ENCODE measurements at places on chromosomes 6 and 20.
A peak's percentile ranks its signal among the peaks of the same experiment; 100 is the strongest.

- no peak for DNase-seq
Observed at GRCh38 chr6:164072240-164072666, 657.7 kb downstream of the QKI start.

- DNase-seq = no peak
Observed at GRCh38 chr6:42629845-42630244, 66.0 kb downstream of the UBR2 start.

GRCh38 chr6:142855893-142856623, 88.9 kb downstream of the HIVEP2 start:
- DNase-seq = no peak

GRCh38 chr6:105839266-105839665, 246.9 kb upstream of the PRDM1 start:
- DNase-seq = no peak

GRCh38 chr6:154347981-154348380, 8.6 kb downstream of the IPCEF1 start:
- DNase-seq = no peak

DNA sequence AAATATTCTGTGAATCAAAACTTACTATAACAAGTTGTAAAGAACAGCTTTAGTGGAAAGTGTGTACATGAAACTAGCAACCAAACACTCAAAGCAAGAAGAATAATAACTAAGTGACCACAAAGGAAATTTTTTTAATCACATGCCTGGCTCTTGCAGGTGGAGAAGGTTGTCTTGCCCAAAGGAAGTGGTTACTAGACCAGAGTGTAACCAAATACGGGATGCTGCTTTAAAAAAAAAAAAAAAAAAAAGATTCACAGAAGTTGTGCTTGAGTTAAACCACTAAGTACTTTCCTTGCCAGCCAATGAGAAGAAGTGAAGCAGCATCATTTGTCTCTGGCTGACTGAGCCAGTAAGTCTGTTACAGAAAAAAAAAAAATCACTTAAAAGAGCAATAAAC, 19.1 kb upstream of the HLA-DQB1 start:
- peak; percentile 0 for DNase-seq

GRCh38 chr6:147769496-147770087, 261.1 kb downstream of the SAMD5 start:
- no peak for DNase-seq

DNA sequence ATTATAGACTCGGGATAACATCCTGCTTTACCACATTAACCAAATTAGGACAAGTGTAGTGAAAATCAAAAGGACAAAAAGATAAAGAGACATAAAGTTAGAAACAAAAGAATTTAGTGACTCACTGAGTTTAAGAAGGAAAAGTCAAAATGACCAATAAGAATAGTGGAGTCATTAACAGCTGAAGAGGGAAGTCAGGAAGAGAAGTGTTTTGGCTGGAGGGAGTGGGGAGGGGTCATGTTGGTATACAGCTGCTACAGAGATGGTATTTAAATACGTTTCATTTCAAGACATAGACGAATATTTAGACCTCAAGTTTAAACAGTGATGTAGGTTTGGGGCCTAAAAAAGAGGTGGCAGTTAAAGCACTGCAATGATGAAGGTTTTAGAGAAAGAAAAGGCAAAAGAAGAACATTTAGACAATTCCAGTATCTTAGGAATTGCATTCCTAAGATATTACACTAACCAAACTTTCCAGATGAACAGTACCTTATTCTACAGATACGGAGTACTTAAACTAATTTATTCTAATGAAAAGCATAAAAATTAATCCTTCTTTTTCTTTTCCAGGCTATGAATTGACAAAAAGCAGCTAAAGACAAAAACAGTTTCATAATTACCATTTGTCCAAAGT, 10.6 kb downstream of the FKBP5 start:
- no peak for DNase-seq

- no peak for DNase-seq
Observed at GRCh38 chr20:10769700-10770099, 95.9 kb upstream of the JAG1 start.

- no peak for DNase-seq
Observed at GRCh38 chr6:26006086-26006939, 43.7 kb downstream of the TRIM38 start.

DNA sequence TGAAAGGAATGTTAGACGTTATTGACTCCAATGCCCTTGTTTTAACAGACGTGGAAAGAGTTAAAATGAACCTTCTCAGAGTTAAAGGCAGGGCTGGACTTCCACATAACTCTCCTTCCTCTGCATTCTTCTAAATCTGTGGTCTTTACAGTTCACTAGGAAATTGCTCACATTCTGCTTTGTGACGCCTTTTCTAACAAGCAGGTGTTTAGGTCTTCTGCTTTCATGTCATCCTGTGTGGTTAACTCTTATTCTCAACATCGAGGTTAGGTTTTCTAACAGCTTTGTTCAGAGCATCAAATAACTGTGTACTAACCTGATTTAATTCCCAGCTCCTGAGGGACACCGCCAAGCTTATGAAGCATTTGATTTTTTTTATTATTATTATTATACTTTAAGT, 81.3 kb upstream of the NT5E start:
- no peak for DNase-seq

DNA sequence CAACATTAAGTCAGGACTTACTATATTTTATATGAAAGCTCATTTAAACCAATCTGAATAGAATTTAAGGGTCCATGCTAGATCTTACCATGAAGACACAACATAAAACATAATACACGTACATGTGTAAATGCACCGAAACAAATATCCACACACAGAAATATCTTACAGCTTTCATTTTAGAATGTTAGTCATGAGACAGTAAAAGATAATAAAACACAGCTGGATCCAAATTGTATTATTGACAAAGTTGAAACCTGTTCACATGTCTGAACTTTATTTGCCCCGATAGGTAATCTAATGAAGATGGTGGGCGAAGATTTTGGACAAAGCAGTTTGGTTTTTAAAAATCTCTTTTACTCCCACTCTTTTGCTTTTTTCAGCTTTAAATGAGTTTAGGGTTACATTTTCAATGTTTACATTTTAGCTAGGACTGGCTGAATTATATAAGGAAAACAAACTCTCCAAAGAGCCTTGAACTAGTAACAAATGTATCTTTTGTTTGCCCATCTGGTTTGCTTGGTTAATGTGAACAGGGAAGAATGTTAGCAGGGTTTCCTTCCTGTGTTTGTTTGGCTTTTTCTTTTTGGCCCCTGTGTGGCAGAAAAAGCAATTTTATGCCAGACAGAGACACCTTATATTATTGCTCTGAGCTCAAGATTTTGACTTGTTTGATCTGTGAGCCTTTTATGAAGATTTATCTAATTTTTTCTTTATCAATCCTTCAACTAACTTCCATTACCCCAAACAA, 5.1 kb upstream of the TMEM181 start:
- no peak for DNase-seq

DNA sequence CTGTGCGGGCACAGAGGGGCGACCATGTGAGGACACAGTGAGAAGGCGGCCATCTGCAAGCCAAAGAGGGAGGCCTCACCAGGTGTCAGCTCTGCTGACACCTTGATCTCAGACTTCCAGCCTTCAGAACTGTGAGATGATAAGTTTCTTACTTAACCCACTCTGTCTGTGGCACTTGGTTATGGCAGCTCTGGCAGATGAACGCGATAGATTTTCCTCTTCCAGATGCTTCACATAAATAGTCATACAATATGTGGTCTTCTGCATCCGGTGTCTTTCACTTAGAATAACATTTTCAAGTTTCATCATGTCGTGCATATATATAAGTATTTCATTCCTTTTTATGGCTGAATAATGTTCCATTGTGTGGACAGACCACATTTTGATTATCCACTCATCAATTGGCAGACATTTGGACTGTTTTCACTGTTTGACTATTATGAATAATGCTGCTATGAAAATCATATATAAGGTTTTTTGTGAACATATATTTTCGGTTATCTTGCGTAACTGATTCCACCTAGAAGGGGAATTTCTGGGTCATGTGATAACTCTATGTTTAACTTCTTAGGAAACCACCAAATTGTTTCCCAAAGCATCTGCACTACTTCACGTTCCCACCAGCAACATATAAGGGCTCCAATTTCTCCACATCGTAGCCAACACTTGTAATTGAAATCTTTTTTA, 30.2 kb downstream of the PRR18 start:
- DNase-seq = no peak

DNA sequence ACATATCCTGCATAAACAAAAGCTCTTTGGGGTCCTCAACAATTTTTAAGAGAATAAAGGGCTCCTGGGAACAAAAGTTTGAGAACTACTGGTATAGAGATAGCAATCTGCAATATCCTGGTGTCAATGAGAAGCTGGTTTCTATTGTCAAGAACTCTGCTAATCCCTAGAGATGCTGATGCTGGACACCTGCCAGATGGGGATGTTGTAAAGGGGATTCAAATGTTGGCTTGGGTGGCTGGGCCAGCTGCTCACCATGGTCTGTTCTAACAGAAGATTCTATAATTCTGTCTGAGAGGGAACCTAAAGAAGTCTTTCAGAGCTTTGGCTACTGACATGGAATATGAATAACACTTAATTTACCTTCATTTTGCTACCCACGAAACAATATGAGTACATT, 137.8 kb downstream of the BTBD9 start:
- DNase-seq = no peak

DNA sequence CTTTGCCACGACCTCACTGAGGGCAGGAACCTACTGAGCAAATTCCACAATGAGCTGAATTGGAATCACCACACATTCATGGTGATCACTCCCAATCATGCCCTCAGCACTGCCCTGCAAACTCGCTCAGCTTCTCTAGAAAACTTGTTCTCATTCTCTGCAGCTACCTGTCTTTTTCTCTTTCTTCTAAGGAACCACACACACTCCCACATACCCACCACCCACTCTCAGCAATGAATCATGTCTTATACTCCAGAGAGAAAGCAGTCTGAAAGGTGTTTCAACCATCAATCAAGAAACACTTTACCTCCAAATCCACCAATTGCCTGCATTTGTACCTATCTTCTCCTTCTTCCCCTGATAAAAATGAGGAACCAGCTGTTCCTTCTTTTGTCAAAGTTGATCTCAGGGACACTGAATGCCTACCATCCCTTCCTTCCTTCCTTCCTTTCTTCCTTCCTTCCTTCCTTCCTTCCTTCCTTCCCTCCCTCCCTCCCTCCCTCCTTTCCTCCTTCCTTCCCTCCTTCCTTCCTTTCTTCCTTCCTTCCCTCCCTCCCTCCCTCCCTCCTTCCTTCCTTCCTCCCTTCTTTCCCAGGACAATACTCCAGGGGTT, 84.6 kb upstream of the SGK1 start:
- DNase-seq = no peak

DNA sequence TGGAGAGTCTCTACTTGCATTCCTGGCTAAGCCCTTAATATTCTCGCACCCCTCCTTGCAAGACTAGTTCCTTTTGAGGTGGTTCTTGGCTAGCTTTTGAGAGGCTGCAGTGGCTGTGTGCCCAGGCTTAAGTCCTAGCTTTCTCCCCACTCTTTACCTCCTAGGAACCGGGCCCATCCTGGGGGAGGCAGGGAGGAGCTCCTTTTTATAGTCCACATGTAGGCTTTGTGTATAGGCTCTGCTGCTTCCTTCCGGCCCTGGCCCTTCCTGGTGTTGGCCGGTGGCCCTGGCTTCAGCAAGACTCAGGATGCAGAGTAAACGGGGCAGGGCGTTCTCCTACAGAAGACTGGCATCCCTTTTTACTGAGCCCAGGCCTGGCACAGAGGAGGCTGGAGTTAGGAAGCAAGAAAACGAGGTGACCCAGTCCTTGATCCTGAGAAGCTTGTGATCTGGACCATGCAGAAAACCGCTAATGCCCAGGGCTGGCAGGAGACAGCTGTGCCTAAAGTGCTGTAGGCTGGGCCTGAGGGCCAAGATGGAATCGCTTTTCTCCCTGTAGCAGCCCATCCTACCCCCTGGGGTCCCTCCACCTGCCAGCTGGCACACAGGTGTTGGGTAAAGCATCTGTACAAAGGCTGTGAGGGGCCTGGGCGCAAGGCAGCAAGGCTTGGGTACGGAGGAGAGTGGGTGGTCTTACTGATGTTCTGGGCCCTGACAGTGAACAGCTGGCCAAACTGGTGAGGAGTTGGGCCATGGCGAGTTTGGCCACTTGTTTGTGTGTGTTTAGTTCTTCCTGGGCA, 8.7 kb downstream of the PLCG1 start:
- no peak for DNase-seq

GRCh38 chr6:163356324-163356723, 58.2 kb upstream of the QKI start:
- DNase-seq = no peak

Measured in activated CD4-positive, CD25-positive, alpha-beta regulatory T cell treated with anti-CD3 and anti-CD28 coated beads, Interleukin-2, amount 50 U/mL, for 16 hours (primary cell).